Head of caudate nucleus (tissue), 42 donors: ENCODE measurements at places on chromosomes 12 and 14.

GRCh38 chr14:106372870-106373652, 846.7 kb downstream of the TMEM121 start:
- no peak for DNase-seq

GRCh38 chr12:48815126-48816110, 2.9 kb upstream of the CACNB3 start:
- DNase-seq = peak; percentile 74

DNA sequence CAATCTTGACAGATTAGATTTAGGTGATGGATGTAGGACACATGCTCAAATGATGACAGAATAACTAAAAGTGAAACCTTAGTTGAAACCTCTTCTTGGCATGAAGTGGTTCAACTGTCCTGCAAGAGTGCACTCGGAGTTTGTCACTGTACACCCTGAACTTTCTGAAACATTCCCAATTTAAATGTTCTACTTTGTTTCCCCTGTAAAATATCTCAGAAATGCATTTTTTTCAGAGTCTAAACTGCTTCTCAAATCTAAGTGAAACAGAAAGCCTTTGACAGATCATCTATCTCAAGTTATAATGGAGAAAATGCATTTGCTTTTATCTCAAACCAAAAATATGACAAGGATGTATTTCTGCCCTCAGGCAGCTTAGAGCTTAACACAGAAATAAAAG, 66.0 kb downstream of the BHLHE41 start:
- DNase-seq = no peak

- DNase-seq = peak; percentile 21
These were observed 527.2 kb downstream of the FLRT2 start for GRCh38 chr14:86057018-86057667.

- no peak for DNase-seq
These were observed 137.5 kb upstream of the RFLNA start for GRCh38 chr12:124157406-124157805.

GRCh38 chr14:44369401-44370123, 137.5 kb downstream of the FSCB start:
- no peak for DNase-seq
